Sciatic nerve (tissue), 2 donors: ENCODE measurements at places on chromosomes 7 and 10. TPM values are rescaled to one million over a fixed set of nuclear protein-coding genes. Genes with fewer than 3 reads are reported as not detected.

The RPEL1 gene
- not detected for total RNA-seq

The NRF1 gene
- 29.2 TPM for total RNA-seq

The CNPY1 gene
- total RNA-seq = not detected

The NUTM2D gene
- total RNA-seq = 4.9 TPM

The MORN4 gene
- 9.9 TPM for total RNA-seq

DNA sequence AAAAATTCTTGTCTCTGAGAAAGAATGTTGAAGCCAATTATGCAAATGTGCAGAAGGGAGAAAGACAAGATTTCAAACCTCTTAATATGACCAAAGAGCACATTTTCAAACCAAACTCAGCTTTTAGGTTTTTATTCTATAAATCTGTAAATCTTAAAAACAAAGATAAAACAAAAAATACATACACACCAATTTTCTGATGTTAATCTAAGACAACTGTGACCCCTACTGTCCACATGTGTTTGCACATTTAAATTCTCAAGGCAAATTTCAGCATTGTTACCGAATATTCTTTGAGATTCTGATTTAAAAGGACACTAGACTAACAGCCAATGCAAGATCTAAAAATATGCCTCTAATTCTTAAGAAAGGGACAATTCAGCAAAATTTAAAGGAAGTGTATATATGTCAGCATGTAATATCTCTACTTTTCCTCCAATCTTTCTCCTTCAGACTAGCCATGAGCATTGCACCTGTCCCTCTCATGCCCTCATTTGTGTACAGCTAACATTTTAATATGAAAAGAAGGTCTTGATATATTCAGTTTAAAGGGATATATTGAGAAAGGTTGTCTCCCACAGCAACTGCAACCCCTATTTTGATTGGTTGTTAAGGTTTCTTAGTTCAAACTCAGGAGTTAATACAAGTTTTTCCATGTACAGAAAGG lies 417.9 kb downstream of the IPMK start:
- DNase-seq = no peak

GRCh38 chr7:151244196-151244840 lies 4.2 kb downstream of the SMARCD3 start:
- no peak for DNase-seq

GRCh38 chr7:130272381-130273080 lies 5.9 kb downstream of the CPA2 start:
- no peak for DNase-seq

DNA sequence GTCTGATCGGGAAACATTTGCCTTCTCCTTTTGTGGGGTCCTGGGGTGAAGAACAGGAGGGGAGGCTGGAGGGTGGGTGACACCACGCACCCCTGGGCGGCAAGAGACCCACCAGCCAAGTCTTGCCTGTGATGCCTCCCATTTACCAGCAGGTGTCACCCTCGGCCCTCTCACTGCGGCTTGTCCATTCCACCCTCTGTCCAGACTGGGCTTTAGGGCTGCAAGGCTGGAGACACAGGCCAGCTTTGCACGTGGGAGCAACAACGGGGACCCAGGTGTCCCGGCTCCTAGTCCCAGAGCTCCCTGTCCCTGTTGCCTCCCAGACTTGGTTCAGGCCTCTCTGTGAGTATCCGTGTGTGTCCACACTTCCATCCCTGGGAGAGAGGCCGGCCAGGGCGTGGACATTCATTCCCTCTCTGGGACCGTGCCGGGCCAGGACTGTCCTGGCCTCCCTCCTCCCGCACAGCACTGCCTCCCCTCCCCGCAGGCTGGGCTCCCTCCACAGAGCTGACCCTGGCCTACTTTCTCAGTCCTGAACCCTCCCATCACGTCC lies 36.2 kb upstream of the GTF2IRD1 start:
- peak; percentile 81 for DNase-seq

DNA sequence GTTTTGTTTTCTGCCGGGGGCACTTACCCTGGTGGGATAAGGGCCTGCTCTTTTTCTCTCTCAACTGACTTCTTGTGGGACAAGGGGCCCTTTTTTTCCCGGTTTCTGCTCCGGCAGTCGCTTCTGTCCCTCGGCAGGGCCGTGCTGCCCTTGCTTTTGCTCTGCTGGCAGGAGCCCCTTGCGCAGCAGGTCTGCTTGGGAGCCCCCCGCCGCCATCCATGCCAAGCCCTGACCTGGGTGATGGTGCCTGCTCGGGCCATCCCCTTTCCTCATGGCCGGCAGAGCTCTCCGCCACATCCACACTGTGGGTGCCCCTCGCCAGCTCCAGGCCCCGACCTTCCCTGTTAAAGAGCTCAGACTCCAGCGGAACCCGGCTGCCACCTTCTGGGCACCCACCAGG lies 47.0 kb upstream of the ZNF32 start:
- no peak for DNase-seq

DNA sequence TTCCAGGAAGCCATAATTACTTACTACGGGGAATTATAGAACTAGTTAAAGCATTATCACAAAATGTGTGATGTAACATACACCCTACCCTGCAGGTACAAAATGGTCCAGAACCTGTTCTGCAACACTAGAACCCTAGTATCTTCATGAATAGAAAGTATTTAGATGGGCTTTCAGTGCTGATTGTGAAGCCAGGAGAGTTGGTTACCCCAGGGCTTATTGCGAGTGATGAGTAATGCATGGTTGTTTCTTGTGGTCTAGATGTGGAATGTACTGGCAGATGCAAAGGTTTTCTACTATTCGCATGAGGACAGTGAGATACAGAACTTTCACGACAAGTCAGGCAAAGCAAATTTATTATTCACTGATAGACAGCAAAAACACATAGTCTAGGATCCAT lies 33.6 kb upstream of the AGR3 start:
- no peak for DNase-seq

- DNase-seq = no peak
Measured at GRCh38 chr10:24680647-24681524, 42.8 kb downstream of the ARHGAP21 start.

DNA sequence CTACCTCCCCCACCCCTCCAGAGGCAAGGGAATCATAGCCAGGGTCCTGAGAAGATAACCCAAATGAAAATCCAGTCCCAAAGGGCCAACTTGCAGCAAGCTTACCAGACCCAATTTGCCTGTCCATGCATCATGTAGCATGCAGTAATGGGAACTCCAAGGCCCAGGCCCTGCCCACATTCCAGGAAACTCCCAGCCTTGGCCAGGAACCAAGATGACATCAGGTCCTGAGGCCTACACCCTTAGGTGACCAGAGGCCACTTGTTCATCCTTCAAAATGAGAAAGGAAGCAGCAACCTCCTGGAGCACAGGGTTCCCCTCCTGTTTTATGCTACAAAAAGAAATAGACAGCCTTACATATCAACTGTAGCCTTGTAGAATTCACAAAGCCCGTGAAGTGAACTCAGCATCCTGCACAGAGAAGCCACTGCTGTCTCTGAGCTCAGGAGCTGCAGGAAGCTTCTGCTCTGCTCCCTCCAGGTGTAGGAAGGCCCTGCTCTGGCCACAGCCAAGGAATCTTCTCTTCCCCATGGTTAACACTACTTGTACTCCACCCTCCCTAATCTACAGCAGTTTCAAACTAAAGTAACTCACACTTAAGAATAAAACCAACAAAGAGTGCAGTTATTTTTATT lies 30.3 kb upstream of the GRB10 start:
- peak; percentile 73 for DNase-seq

DNA sequence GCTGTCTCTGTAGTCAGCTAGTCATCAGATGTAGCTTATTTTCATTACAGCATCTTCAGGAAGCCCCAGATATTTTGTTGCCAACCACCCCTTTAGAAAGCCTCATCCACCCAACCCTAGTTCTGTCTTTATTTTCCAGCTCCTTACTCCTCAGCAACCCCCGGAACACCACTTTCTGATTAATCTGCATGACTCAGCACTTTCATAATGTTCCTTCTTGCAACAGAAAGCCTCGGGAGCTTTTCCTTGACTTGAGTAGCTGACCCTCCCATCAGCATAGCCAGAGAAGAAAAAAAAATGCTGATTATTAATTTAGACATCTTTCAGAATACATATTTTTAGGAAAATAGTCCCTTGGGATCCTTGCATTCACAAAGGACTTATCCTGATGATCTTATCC lies 244.0 kb upstream of the CXCL12 start:
- no peak for DNase-seq

GRCh38 chr7:45984386-45985295 lies 63.6 kb upstream of the IGFBP3 start:
- DNase-seq = no peak
